Urinary bladder (tissue), 4 donors: ENCODE measurements at places on chromosomes 1 and 21. TPM values are rescaled to one million over a fixed set of nuclear protein-coding genes. Genes with fewer than 3 reads are reported as not detected.

GRCh38 chr1:217331698-217332097, 299.2 kb downstream of the GPATCH2 start:
- DNase-seq, result no peak

GRCh38 chr1:27116232-27116631, 38.7 kb downstream of the SLC9A1 start:
- no peak for DNase-seq

DNA sequence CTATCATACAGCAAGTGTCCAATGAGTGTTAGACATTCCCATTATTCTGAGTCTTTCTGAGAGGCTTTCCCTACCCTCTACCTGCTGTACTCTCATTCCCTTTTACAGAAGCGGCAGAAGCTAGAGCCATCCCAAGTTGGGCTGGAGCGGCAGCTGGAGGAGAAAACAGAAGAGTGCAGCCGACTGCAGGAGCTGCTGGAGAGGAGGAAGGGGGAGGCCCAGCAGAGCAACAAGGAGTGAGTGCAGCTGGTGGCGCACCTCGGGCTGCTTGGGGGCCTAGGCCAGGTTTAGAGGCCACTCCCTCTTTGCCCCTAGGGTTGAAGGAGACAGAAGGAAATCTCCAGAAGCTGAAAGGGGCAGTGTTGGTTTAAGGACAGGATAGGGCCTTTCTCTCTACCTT, 12.1 kb downstream of the CGN start:
- no peak for DNase-seq

DNA sequence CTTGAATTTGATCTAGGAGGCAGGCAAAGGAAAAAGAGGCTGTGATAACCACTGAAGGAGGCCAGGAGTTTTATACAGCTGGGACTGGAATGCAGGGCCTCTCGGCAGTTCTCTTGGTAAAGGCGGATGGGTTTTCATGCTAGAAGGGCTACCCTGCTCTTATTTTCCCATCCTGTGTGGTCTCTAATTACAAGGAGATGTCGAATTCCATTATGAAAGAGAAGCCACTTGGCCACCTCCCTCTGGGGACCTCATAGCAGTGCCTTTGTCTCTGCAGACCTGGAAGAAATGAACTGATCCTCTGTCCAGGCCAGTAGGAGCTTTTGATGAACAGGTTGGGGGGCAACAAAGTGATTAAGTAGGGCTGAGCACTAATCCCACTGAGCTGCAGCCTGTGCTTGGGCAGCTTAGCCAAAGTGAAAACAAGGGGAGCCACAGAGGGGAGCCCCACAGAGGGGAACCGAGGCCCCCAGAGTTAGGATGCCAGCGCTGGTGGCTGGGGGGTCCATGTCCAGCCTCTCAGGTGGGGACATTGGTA, 42.2 kb upstream of the BCAR3 start:
- DNase-seq, result no peak

DNA sequence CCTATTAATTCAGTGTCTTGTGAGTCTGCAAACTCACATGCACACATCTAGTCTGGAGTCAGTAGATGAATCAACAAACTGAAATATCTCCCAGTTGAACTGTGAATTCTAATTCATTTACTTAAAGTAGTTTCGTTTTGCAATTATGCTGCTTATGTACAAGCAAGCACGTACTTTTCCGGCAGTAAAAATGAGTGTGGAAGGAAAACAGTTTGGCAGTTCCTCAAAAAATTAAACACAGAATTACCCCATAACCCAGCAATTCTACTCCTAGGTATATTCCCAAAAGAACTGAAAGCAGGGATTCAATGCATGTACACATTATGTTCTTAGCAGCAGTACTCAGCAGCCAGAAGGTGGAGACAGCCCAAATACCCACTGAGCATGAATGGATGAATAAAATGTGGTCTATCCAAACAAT, 49.3 kb downstream of the GNB1 start:
- no peak for DNase-seq

GRCh38 chr1:197101978-197102377, 34.9 kb upstream of the F13B start:
- no peak for DNase-seq

- DNase-seq, result no peak
Measured at GRCh38 chr1:26190373-26190987, at the start of gene CATSPER4. CATSPER4 (plus strand) TSS chr1:26190602; CDS start chr1:26190628, 26 bp downstream.

GRCh38 chr1:212488436-212489283, 55.9 kb downstream of the NENF start:
- no peak for DNase-seq

- DNase-seq, result no peak
Measured at GRCh38 chr1:220788900-220789299, 2.2 kb downstream of the MTARC1 start.

The ZFYVE9 gene
- total RNA-seq, result 73.5 TPM

The FCRL1 gene
- total RNA-seq, result 0.63 TPM

The RGS13 gene
- total RNA-seq, result 3.4 TPM

The NBPF15 gene
- 47.6 TPM for total RNA-seq

The TEDDM1 gene
- not detected for total RNA-seq

The KANK4 gene
- 6.2 TPM for total RNA-seq

The PTAFR gene
- total RNA-seq, result 3.0 TPM

The KCNA3 gene
- 3.1 TPM for total RNA-seq
